WTC11 (cell line): ENCODE measurements at places on chromosomes 6 and 20. TPM values are rescaled to one million over a fixed set of nuclear protein-coding genes. Genes with fewer than 3 reads are reported as not detected.
A peak's percentile ranks its signal among the peaks of the same experiment; 100 is the strongest.

Gene KATNA1
- 16.0 to 18.1 TPM (median 16.1 TPM) in 3 replicates for total RNA-seq

Gene OOEP
- 0.87 to 1.1 TPM (median 0.89 TPM) in 3 replicates for total RNA-seq

Gene XKR7
- total RNA-seq, result 2.3 to 2.6 TPM (median 2.5 TPM) in 3 replicates

Gene MOXD1
- 1.7 to 2.4 TPM (median 2.3 TPM) in 3 replicates for total RNA-seq

Gene POU3F2
- total RNA-seq, result 0.07 to 0.14 TPM (median 0.14 TPM) in 3 replicates

Gene MDFI
- 63.2 to 86.2 TPM (median 74.6 TPM) in 3 replicates for total RNA-seq

Gene SLC17A2
- not detected in 3 replicates for total RNA-seq

DNA sequence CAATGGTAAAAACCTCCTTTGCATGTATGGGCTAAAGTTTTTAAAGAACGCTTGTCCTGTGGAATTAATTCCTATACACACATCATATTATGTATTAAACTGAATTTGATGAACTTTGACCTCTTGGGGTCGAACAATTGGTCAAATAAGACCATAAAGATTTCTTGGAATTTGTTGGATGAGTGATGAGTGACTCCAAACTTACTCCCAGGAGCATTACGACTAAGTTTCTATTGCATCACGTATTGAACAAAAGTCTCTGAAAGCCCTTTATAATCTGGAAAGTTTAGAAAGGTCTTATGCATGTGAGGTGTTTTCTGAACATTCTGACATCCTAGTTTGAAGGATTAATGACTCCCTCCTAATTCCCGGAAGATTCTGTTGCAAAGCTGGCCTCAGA is 126.9 kb upstream of the BMP5 start:
- H3K27ac ChIP-seq, result no peak overlapping the region
- H3K27me3 ChIP-seq, result no peaks in the 10 kb centered on the region
- DNase-seq, result no peak
- H3K36me3 ChIP-seq, result no peaks in the 10 kb centered on the region
- H3K4me1 ChIP-seq, result peaks cover 6% of the 10 kb centered on the region; the same call in 1 of the 2 replicates

DNA sequence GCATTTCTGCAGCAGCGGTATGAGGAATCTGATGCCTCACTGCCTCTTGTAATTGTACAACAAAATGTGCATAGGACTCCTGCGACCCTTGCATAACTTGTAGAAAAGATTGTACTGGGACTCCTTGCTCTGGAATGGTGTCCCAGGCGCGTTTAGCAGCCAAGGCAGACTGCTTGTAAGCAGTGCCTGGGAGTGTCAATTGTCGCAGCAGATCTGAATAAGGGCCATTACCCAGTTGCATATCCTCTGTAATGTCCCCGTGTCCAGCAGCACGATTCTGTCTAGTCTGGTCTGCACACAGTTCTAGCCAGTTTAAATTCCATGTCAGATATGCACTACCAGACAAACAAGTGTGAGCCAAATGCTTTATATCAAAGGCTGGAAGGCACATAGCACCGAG is 70.7 kb upstream of the BTN3A2 start:
- H3K27ac ChIP-seq, result no peak overlapping the region
- no peaks in the 10 kb centered on the region; the same call in 1 of the 2 replicates for H3K36me3 ChIP-seq
- H3K4me3 ChIP-seq, result no peak overlapping the region
- no peaks in the 10 kb centered on the region; the same call in 1 of the 2 replicates for H3K27me3 ChIP-seq
- no peak for DNase-seq

DNA sequence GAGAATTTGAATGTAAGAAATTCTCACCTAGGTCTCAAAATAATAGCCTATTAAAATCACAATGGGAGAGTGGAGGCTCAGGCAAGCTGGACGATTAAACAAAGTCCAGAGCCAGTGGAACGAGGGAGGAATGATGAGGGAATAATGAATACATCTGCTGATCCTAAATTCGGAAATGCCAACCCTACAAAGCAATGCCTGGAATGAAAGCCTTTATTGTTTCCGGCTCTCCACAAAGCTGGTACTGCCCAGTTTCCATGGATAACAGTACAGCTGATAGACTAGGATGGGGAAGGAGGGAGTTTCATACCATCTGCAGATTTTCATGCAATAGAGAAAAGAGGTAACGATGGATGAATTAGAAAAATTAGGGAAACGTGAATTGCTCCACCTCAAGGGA is 356.1 kb downstream of the CBLN4 start:
- no peak overlapping the region for H3K27ac ChIP-seq
- no peak for DNase-seq
- no peaks in the 10 kb centered on the region for H3K4me1 ChIP-seq

- peaks cover 69% of the 10 kb centered on the region for H3K4me1 ChIP-seq
- H3K36me3 ChIP-seq, result peaks cover 18% of the 10 kb centered on the region
- H3K27me3 ChIP-seq, result no peaks in the 10 kb centered on the region
- peak overlapping the region; percentile 99 for H3K27ac ChIP-seq
Observed at GRCh38 chr6:30885481-30885998, 1.2 kb downstream of the DDR1 start.

DNA sequence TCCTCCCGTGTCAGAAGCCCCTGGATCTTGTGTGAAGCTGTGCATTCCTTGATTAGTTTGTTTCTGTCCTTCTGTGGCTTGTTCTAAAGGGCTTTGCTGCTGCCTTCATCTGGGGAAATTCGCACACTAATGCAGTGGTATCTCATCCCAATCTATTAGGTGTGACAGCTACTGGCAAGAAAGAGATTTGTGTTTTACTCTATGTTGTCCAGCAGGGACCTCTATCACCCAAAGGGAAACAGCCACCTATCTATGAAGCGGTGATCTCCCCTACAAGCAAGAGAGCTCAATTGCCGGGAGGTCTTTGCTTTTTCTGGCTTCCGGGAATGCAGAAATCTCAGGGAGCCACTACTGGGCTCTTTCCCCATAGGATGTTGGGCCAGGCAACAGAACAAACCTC is 151.8 kb downstream of the NRN1 start:
- no peak for DNase-seq
- H3K36me3 ChIP-seq, result no peaks in the 10 kb centered on the region; the same call in 1 of the 2 replicates
- H3K27ac ChIP-seq, result no peak overlapping the region
- peaks cover 16% of the 10 kb centered on the region for H3K4me1 ChIP-seq
- no peak overlapping the region for H3K4me3 ChIP-seq

GRCh38 chr20:17083738-17084137 is 143.1 kb upstream of the PCSK2 start:
- no peaks in the 10 kb centered on the region for H3K36me3 ChIP-seq
- no peak overlapping the region for H3K27ac ChIP-seq
- H3K4me3 ChIP-seq, result no peak overlapping the region
- H3K27me3 ChIP-seq, result no peaks in the 10 kb centered on the region; the same call in 1 of the 2 replicates

DNA sequence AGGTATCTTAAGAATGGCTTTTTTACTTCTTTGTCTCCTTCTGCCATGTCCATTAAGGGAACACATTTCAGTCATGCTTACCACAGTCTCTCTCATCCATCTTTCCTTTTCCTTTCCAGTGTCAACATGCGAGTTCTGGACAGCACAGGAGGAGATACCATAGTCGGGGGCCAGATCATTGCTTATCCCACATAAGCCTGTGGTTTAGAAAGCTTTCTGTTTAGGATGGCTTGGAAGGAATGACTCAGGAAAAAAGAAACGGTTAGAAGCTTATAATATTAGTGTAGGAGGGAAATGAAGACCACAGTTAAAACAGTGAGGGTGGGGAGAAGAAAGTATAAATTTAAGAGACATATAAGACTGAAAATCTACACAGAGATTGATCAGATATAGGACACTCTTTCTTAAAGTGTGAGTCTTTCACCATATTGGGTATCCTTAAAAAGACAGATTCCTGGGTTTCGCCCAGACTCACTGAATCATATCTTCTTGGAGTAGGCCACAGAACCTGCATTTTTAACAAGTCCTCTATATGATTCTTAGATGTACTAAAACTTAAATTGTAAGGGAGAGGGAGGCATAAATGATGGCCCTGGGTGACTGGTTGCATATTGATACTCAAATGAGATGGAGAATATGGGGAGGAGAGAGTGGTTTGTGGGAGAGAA is 36.1 kb downstream of the DSE start:
- H3K27ac ChIP-seq, result peak overlapping the region; percentile 30
- H3K4me3 ChIP-seq, result no peak overlapping the region
- H3K36me3 ChIP-seq, result peaks cover 10% of the 10 kb centered on the region
- DNase-seq, result no peak
- no peaks in the 10 kb centered on the region for H3K27me3 ChIP-seq

- H3K27ac ChIP-seq, result no peak overlapping the region
- H3K27me3 ChIP-seq, result peaks cover 31% of the 10 kb centered on the region
- no peak for DNase-seq
Observed at GRCh38 chr20:38243709-38244020, 16.9 kb downstream of the KIAA1755 start.

- no peaks in the 10 kb centered on the region for H3K27me3 ChIP-seq
- no peak overlapping the region for H3K4me3 ChIP-seq
Observed at GRCh38 chr6:20227350-20227749, 15.1 kb upstream of the MBOAT1 start.
